HepG2 (cell line): ENCODE measurements at places on chromosomes 6 and 20.

GRCh38 chr6:135066806-135067205 lies 12.2 kb upstream of the HBS1L start:
- no peak for DNase-seq

- peak; percentile 2 for DNase-seq
These were observed 60.8 kb downstream of the OGFRL1 start for GRCh38 chr6:71349395-71349794.

GRCh38 chr6:113971741-113972140 lies 793 bp upstream of the HDAC2 start:
- no peak for DNase-seq

- no peak for DNase-seq
These were observed 402.2 kb upstream of the HTR1E start for GRCh38 chr6:86535100-86535499.

DNA sequence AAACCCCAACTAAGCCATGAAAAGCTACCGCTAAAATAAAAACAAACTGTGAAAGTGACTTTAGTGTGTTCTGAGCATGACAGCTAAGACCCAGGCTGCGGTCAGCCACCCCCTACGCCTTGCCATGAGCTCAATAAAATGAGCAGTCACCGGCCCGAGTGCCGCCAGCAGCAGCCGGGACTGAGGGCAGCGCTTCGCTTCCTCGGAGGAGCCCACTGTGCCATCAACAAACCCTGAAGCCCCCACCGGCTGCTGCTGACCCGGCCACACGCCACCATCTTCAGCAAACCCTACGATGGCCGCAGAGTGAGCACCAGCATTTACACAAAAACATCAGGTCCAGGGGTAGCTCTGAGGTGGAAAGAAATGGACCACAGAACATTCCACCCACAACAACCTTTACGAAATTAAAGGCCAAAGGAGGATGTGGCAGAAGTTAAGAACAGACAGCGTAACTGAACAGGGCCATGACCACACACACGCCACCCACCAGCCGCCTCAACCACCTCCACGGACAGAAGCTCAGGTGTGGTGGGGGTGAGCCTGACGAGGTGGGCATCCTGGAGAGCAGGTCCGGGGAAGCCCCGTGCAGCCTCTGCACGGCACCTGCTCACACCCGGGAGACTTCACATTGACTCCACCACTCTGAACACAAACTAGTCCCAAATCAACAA lies 67.0 kb downstream of the THBS2 start:
- DNase-seq = no peak

- no peak for DNase-seq
These were observed 11.0 kb downstream of the C6orf118 start for GRCh38 chr6:165298402-165298801.

GRCh38 chr6:12911427-12911826 lies 194.9 kb downstream of the PHACTR1 start:
- peak; percentile 18 for DNase-seq

GRCh38 chr6:71544906-71545305 lies 256.3 kb downstream of the OGFRL1 start:
- DNase-seq = no peak

- DNase-seq = no peak
These were observed 11.3 kb downstream of the ZMYND8 start for GRCh38 chr20:47345214-47345613.

- no peak for DNase-seq
These were observed 256.7 kb upstream of the TCF21 start for GRCh38 chr6:133632206-133632605.

DNA sequence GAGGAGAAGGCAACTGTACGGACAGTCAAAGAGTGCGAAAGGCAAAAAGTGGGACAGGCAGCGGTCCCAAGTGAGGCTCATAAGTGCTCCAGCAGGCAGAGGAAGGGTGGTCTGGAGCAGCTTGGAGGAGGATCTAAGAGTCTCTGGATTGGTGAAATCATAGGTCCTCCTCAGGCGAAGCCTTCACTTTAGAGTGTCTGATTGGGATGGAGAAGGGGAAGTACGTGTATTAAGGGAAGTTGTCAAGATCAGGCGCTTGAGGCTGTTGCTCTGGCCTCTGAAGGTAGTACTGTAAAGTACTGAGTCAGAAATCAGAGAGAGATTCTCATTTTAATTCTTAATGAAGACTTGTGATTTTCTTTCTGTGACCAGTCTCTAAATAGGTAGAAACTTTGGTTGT lies 185.6 kb downstream of the KIF16B start:
- no peak for DNase-seq

GRCh38 chr20:49935746-49936152 lies 448 bp upstream of the RNF114 start:
- DNase-seq = no peak

GRCh38 chr6:27091661-27092315 lies 155.7 kb upstream of the PRSS16 start:
- peak; percentile 66 for DNase-seq

DNA sequence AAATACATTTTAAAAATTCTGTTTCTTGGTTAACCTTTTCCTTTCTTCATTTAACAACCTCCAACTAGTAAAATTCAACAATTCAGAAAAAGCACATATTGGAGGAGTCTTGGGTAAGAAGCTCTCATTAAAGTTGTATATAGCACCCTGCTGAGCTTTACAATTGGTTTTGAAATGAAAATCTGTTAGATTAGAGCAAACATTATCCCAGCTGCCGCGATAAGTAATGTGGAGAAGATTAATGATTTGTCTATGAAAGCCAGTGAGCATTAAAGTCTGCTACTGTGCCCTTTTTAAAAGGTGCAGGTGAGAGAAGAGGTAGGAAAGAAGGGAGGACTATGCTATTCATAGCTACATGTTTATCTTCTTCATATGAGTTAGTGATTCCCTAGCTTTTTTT lies 201.5 kb downstream of the ZFAND3 start:
- DNase-seq = no peak
